ENCODE measurements at places on chromosomes 7 and 10.

GRCh38 chr7:112143582-112143981 is 62.6 kb downstream of the DOCK4 start:
- DNase-seq = no peak

DNA sequence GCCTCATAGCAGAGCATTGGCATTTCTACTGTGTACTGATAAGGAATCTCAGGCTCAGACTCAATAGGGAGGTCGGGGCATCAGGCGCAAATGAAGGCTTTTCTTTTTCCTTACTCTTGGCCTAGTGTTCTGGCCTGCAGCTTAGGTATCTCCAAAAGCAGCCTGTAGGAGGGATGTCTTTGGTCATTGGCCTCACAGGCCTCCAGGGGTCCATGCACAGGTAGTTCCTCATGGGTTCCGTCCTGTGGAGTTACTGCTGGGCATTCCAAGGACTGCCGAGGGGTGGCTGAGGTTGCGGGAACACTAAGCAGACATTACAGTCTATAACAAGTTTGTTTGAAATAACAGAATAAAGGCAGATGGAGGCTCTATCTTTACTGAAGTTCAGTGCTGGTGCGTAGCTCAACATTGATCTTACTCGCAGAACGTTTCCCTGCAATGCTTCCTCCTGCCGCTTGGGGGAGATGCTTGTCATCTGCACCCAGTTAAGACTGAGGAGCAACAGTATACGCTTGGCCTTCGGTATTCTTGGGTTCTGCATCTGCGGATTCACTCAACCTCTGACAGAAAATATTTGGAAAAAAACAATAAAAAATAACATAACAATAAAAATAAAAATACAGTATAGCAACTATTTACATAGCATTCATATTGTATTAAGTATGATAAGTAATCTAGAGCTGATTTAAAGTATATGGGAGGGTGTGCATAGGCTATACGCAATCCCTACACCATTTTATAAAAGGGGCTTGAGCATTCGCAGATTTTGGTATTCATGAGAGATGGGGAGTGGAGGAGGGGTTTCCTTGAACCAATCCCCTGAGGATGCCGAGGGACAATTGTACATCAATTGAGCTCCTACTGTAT is 58.9 kb downstream of the SH2D4B start:
- peak; percentile 33 for DNase-seq

GRCh38 chr7:105011831-105012502 is 2.0 kb upstream of the KMT2E start:
- peak; percentile 21 for DNase-seq

DNA sequence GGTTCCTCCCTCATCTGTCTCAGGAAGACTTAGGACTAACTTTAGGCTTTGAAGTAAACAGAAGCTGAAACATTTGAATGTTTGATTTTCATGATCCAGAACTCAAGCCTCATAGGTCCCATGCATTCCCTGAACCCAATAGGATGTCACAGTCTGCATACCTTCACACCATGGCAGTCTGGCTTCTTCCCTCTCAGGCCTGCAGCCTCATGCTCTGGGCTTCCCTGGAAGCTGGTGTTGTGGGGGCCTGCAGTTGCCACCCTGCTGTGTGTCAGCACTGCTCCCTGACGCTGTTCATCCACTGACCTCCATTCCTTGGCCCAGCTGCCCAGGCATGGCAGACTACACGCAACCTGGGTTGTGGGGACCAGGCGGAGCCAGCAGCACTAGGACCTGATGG is 267.5 kb upstream of the KAT6B start:
- DNase-seq = no peak

GRCh38 chr10:116198676-116199035 is 74.3 kb downstream of the GFRA1 start:
- DNase-seq = no peak

- no peak for DNase-seq
Observed at GRCh38 chr7:106552645-106553445, 108.1 kb downstream of the CCDC71L start.

- DNase-seq = no peak
Observed at GRCh38 chr10:20839141-20839540, 58.0 kb downstream of the NEBL start.

GRCh38 chr10:18880530-18880929 is 168.1 kb upstream of the MALRD1 start:
- DNase-seq = no peak

DNA sequence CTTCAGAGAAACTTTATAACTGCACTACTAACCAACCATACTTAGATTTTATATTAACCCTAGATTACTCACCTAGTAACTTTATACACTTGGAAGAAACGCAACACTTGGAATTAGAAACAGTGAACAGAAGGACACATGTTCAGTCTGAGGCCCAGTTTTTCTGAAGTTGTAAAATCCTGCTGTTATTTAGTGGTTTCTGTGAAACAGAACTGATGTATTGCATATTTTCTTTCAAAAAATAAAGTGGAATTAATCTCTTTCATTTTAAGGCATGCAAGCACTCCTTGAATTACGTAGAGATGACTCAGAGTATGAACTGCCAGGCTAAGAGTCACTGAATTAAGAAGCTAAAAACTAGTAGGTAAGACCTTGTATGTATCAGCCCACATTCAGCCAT is 215.8 kb downstream of the SKAP2 start:
- DNase-seq = no peak
